CD4-positive, alpha-beta T cell treated with Interleukin-12 subunit alpha and Interleukin-12 subunit beta, for 1 hour (primary cell): ENCODE measurements at places on chromosomes 3 and 15.
A peak's percentile ranks its signal among the peaks of the same experiment; 100 is the strongest.

DNA sequence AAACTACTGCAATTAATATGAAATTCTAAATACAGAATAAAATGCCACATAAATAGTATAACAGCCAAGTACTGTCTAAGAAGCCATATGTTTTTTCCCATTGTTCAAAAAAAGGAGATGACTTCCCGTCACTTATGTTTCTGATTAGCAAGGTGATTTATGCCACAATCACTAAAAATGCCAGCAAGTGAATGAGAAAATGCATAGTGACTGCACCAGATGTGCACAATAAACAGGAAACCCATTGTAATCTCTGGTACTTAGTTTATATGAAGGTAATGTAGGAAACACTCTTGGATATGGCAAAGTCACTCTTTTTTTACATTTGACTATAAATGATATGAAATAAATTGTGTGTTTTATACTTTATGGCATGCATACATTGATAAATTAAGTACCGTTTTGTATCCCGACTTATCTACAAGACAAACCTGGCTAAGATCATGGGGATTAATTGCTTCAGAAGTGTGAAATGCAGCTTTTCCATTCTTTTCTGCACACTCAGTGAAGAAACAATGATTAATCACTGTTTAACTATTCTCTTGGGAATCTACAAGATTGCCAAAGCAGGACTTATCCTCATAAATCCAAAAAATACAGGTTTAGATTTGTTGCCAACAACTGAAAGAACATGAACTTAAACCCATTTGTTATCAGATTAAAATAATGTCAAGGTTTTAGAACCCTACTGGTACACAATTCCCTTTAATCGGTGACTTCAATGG, 164.5 kb downstream of the TBC1D5 start:
- DNase-seq: no peak

DNA sequence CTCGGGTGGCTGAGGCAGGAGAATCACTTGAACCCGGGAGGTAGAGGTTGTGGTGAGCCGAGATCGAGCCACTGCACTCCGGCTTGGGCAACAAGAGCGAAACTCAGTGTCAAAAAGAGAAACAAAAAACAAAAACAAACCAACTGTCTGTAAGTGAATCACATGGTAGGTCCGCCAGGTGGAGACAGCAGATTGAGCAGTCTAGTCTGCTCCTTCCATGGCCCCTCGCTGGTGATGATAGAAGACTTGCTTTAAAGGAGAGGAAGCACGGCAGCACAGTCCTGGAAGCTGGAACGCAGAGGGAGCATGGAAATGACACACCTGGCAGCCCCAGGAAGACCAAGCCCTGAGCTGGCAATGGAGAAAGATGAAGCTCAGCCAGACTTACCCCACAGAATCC, 31.4 kb upstream of the MGLL start:
- no peak for DNase-seq

DNA sequence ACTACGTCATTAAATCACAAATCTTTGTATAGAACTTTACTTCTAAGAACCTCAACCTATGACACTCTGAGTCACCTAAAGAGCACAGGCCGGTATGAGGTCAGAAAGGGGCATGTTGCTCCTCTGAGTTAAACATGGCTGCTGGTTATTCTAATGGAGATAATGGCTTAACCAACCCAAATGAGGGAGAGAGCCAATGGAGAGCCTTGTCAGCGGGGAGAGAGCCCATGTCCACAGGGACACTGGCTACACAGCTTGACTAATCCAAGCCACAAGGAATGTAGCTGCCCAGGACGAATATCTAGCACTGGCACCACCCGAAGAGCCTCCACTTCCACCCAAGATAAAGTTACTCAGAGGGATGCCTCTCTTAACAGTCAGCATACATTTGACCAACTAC, 77.0 kb upstream of the STAC start:
- DNase-seq: no peak

DNA sequence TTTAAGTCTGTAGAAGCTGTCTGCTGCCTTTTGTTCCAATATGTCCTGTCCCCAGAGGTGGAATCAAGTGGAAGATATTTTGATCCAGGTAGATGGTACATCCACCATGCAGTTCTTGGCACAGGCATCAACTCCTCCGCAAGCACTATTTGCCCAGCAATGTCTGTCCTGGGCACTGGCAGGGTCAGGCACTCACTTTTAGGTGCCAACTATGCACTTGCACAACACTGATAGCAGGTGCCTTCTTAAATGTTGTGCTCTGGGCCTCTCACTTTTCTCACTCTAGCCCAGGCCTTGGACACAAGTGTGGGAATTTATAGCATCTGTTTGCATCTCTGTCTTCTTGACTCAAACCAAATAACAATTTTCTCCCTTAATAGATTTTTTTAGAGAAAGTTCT, 140.5 kb upstream of the UBE2E2 start:
- DNase-seq: no peak

- no peak for DNase-seq
Observed at GRCh38 chr3:116302087-116302747, 143.1 kb downstream of the LSAMP start.

GRCh38 chr15:84604826-84605553, 4.2 kb downstream of the ZSCAN2 start:
- peak; percentile 22 for DNase-seq

DNA sequence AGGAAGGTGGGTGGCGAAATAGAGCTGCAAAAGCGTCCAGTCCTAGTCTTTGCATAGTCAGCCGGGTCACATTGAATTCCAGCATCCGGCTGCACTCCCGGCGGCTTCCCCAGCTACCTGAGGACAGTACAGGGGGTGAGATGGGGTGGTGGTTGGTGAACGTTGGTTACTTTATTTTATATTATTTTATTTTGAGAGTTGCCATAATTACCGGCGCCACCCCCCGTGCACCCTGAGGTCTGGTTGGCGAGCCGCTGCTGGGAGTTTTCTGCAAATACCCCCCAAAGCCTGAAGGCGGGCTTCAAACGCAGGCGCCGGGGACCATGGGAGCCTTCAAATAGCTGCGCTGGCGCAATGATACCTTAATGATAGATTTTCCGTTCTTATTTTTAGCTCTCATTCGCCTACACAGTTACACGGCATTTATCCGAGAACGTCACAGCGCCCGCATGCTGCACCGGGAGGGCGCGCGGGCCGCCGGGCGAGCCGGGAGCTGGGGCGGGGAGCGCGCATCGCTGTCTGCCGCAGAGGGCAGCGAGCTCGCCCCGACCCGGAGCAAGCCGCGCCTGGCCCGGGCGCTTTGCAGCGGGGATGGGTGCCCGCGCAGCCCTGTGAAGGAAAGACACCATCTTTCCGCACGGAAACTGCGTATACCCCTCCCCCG, 756 bp upstream of the RASGRF1 start:
- DNase-seq: no peak

- no peak for DNase-seq
Observed at GRCh38 chr3:64518496-64518895, 169.3 kb downstream of the ADAMTS9 start.

DNA sequence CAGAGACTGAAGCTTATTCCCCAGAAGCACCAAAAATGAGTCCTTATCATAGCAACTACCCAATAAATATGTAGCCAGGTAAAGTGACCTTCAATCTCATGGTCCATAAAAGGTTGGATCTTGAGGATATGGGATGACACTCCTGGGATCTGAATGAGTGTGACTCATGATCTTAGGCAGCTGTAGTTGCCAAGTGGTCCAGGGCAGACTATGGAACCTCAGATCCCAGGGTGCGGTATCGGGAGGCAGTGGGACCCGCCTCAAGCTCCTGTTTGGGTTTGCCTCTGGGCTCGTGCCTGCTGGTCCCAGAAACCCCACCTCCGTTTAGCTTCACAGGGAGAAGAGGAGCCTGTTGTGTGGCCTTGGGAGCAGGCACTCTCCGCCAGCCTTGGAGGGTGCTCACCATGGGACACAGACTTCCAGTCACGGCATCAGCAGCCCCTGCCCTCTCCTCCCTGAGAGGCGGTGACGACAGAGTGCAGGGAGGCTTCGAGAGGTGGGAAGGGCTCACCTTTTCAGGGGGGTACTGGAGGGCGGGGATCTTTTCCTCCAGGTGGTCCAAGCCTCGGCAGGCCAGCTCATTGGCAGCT, 8.1 kb downstream of the PLIN1 start:
- DNase-seq: no peak

GRCh38 chr3:50676031-50676705, 1.4 kb downstream of the DOCK3 start:
- no peak for DNase-seq

DNA sequence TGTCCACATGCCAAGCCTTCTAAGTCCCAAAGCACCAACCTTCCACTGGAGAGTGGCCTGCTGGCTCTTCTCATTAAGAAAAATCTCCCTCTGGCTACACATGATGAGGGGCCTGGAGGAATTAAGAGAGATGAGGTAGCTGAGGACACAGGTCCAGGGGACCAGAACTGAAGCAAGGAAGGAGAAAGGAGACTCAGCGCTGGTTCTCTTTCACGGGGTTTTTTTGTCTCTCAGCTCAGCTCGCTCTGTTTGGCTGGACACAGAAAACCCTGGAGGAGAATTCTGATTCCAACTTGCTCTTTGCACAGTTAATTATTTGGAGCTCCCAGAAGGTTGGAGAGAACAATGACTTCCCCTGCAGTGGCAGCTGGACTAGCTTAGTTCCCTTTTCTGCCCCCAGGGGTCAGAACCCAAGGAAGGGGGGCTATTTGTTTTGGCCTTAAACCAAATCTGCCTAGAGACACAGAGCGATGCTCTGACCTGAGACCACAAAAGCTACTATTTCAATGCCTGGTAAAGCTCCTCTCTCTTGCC, 507.6 kb downstream of the FHIT start:
- DNase-seq: no peak

- peak; percentile 7 for DNase-seq
Observed at GRCh38 chr3:186254676-186255650, 107.1 kb downstream of the DGKG start.

DNA sequence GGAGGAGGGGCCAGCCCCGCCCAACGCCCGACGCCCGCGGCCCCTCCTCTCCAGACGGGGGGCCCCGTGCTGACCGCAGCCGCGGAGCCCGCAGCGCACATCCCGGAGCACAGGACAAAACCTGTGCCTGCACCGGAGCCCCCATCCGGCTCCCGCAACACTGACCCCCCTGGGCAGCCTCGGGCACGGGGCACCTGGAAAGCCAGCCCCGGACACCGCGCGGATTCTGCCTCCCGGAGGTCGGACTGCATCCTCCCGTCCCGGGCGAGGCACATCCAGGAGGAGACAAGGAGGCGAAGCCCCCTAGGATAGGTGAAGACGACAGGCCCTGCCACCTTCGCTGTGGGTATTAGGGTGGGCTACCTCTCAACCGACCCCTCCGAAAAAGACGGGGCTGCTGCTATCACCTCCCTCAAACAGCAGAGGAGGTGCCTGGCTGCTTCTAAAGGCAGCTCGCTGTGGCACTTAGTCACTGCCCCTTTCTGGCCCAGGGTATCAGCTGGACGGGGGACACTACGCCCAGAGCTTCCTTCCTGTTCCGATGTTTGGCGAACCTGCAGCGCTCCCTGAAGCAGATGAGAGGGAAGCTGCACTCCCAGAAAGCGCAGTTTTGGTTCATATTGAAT, 10.6 kb downstream of the XXYLT1 start:
- DNase-seq: peak; percentile 41

- no peak for DNase-seq
Observed at GRCh38 chr3:12049675-12050074, 45.5 kb downstream of the SYN2 start.

- peak; percentile 30 for DNase-seq
Observed at GRCh38 chr3:41200669-41201021, 1.3 kb downstream of the CTNNB1 start.

- DNase-seq: no peak
Observed at GRCh38 chr3:99134986-99135385, 233.5 kb upstream of the DCBLD2 start.

- no peak for DNase-seq
Observed at GRCh38 chr15:60081976-60082375, 77.9 kb downstream of the FOXB1 start.

- no peak for DNase-seq
Observed at GRCh38 chr15:79863886-79864285, 32.9 kb downstream of the MTHFS start.

GRCh38 chr3:152126260-152126659, 142.5 kb upstream of the MBNL1 start:
- DNase-seq: no peak

GRCh38 chr3:43620831-43621655, 768 bp downstream of the ANO10 start:
- no peak for DNase-seq

GRCh38 chr3:143972155-143972504, 507 bp downstream of the DIPK2A start:
- no peak for DNase-seq

DNA sequence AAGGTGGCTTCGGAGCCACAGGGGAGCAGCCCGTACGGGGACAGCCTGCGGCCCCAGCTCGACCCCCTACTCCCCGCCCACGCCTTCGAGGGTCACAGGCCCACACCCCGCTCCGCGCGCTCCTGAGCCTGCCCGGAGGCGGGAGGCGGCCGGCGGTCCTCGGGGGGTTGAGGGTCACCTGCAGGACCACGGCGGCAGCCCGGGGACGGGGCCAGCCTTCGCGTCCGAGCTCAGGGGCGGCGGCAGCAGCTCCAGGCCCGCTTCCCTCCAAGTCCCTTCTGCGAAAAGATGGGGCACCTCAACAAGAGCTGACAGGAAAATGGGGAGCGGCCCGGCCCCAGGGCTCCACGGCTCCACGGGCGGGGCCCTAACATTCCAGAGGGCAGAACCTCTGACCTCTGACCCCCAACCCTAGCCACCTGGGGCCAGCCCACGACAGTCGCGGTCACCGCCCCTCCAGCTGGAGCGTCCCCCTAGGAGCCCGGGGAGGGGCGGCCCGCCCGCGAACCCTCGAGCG, 428 bp downstream of the LYSMD4 start:
- no peak for DNase-seq

DNA sequence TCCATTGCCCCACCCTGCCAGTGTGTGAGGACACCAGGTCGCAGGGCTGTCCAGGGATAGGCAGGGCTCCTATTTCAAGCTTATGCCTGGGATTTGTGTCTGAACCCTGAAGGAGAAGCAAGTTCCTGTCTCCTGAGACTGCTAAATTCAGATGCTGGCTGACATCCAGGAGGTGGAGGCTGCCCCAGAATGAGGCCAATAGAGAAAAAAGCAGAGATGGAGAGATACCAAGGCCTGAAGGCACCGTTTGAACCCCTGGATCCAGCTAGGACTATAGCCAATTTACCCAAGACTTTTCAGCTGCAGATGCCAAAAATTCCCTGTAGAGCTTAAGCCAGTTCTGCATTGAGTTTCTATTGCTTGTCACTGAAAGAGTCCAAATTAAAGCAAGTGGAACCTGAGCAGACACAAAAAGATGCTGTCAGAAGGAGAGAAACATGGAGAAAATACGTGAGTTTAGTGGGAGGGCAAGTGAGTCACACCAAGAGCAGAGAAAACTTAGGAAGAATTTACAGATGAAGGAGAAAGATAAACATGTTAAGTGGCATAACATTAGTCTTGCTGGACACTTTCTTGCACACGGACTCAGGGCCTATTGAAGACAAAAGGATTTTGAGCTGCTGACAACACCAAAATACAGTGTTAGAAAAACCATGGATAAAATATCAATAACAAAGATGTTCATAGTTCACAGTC, 148.6 kb downstream of the CNTN3 start:
- DNase-seq: no peak

DNA sequence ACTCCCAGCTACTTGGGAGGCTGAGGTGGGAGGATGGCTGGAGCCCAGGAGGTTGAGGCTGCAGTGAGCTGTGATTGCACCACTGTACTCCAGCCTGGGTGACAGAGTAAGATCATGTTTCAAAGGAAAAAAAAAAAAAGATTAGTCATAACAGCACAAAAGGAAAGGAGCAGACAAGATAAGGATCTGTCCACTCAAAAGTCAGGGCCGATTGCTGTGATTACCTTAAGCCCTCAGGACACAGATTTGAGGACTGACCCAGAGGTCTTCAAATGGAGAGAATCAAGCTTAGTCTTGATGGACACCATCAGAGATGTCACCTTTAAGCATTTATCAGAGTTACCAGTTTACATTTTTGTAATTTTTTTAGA, 23.9 kb upstream of the HEG1 start:
- no peak for DNase-seq
